ENCODE measurements at places on chromosomes 11 and 22.
A peak's percentile ranks its signal among the peaks of the same experiment; 100 is the strongest.

DNA sequence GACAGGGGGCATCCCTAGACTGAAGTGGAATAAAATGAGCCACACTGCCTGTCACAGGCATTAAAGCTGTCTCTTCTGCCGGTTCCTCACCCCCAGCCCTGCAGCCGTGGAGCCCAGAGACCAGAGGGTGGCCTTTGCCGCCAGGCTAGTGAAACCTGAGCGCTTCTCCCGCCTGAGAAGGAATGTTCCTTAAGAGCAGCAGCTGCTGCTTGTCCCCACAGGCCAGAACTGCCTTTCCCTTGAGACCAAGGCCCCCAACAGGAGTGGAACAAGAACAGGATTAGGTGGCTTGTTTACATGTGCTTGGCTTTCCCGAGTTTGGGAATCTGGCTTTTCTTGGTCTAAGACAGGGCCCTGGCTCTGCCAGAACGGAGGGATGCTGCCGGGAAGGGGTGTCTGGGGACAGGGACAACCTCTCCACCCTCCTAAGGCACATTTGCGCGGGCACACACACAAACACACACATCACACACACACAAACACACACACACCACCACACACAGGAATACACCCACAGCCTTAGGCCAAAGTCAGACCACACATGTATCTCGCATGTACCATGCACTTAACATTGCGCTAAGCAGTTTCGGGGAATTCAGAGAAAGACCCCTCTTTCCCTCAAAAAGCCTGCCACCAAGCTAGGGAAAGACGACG lies 91.8 kb downstream of the FEZ1 start:
- no peak for DNase-seq

DNA sequence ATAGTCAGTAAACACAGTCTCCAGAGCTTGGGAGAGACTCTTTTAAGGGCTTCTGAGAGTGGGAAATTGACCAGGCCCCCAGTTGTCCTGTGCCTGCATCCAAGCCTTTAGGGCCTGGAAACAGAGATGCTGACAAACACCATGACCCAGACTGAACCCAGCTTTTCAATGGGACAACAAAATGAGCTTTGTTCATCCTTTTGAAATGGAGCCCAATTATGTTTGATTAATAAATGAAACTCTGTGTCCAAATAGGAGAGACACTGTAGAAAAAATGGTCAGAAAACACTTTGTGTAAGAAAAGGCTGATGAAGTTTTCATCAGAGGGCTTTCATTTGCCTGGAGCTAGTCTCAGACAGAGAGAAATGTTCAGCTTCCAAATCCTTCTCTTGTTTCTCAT lies 146.0 kb downstream of the RRAS2 start:
- peak; percentile 27 for DNase-seq

DNA sequence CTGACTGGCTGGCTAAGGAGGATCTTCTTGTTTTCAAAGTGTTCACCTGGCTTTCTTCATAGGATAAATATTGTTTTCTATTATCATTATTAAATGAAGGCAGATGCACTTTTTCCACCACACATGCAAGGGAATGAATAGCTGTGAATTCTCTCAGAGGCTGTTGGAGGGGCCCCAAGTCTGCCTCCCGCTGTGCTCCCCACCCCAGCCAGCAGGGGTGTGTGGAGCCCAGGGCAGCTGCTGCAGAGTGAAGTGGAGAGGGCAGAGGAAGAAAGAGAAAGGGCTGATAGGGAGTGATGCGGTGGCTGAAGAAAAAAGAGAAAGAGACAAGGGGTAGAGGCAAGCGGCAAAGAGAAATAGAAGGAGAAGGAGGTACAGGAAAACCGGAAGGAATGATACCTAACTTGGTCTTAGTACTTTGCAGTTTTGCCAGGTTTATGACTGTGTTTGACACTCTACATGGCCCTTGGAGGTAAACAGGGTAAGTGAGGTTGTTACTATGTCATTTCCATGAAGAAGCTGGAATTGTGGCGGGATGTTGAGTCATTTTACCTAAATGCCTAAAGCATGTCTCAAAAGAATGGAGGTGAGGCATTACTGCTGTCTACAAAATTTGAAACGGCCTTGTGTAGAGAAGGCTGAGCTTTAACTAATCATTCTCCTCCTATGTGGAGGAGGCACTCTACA lies 145.7 kb upstream of the B3GAT1 start:
- no peak for DNase-seq

DNA sequence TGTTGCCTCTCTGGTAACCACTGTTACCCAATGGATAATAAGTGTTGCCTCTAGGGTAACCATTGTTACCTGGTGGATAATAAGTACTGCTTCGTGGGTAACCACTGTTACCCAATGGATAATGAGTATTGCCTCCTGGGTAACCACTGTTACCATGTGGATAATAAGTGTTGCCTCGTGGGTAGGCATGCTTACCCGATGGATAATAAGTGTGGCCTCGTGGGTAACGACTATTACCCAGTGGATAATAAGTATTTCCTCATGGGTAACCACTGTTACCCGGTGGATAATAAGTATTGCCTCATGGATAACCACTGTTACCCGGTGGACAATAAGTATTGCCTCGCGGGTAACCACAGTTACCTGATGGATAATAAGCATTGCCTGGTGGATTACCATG lies 13.8 kb upstream of the NXPE4 start:
- DNase-seq = no peak

- no peak for DNase-seq
These were observed 23.8 kb downstream of the TRMU start for GRCh38 chr22:46359362-46359761.

GRCh38 chr11:60774726-60775125 lies 10.4 kb upstream of the MS4A10 start:
- no peak for DNase-seq

- DNase-seq = peak; percentile 23
These were observed 15.8 kb upstream of the SIK2 start for GRCh38 chr11:111586388-111586831.

DNA sequence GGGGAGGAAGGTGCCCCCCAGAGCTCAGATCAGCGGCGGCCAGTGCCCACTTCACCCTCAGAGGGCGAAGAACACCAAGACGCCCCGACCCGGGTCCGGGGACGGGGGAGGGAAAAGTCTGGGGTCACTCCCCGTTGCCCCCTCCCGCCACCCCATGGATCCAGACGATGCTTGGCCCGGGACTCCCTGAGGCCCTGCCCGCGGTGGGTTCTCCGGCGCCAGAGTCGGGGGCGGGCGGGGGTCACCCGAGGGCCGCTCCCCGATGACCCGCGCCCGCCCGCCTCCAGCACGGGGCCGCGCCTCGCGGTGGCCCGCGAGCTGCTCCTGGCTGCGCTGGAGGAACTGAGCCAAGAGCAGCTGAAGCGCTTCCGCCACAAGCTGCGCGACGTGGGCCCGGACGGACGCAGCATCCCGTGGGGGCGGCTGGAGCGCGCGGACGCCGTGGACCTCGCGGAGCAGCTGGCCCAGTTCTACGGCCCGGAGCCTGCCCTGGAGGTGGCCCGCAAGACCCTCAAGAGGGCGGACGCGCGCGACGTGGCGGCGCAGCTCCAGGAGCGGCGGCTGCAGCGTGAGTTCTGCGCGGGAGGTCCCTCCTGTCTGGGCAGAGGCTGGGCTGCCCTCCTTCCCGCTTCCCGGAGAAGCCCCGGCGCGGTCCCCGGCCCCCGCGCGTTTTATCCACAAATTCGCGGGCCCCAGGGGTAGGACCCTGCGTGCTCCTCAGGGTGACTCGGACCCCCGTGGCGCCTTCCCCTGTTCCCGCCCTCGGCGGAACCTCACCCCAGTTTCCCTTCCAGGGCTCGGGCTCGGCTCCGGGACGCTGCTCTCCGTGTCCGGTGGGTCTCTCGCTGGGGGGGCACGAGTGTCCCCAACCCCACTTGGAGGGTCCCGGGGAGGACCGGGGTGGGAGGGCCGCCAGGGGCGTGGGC lies 1.1 kb downstream of the NLRP6 start:
- no peak for DNase-seq

DNA sequence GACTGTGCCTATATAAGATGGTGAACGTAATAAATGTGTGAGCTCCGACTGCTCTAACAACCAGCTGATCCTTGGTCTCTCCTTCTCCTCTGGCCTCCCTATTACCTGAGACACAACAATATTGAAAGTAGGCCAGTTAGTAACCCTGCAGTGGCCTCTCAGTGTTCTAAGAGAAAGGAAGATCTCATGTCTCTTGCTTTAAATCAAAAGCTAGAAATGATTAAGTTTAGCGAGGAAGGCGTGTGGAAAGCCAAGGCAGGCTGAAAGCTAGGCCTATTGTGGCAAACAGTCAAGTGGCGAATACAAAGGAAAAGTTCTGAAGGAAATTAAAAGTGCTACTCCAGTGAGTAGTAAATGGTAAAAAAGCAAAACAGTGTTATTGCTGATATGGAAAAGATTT lies 39.5 kb downstream of the HIPK3 start:
- DNase-seq = no peak

GRCh38 chr11:47916361-47916841 lies 64.0 kb upstream of the PTPRJ start:
- no peak for DNase-seq

DNA sequence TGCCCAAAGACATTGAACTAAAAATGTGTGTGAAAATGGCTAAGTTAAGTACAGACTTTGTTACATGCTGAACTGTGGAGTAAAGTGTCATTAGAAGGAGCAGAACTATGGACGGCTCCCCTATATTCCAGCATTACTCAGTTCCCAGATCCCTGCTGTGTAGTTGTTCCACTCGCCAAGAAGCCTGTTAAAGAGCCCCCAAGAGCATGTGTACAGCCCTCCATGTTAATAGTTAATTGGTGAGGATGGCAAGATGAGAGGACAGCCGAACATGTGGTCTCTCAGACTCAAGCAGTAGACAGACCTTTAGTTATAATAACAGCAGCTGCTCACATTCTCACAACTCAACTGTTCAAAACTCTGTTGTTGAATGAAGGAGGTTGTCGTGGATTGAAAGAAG lies 127.4 kb downstream of the ELP4 start:
- no peak for DNase-seq

DNA sequence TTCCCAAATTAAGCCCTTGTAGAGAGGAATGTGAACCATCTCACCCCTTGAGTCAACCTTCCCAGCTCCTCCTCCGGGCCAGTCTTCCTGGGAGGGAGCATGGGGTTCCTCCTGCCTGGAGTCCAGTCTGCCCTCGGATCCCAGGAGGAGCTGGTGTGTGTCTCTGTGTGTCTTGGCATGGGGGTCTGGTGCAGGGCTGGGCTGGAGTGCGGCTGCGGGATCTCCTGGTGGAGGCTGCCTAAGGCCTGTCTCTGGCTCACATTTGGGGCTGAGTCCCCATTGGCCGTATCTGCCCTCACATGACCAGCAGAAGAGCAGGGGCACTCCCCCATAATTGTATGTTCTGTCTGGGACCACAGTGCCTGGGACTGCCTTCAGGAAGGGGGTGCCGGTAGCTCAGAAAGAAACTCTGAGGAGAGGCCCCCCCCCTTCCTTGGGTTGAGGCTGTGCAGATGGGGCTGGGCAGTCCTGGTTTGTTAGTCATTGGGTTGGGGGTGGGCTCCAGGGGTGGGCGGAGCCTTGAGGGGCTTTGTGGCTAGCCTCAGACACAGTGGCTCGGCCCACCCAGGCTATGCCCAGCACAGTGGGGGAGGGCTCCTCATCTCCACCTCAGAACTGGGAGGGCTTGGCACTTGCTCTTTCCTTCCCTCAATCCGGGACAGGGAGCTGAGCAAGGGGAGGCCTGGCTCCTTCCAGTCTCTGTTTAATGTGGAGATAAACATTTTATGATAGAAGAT lies 2.9 kb downstream of the C1QTNF5 start:
- no peak for DNase-seq

- no peak for DNase-seq
These were observed 16.7 kb upstream of the KCNQ1OT1 start for GRCh38 chr11:2716376-2717095.

DNA sequence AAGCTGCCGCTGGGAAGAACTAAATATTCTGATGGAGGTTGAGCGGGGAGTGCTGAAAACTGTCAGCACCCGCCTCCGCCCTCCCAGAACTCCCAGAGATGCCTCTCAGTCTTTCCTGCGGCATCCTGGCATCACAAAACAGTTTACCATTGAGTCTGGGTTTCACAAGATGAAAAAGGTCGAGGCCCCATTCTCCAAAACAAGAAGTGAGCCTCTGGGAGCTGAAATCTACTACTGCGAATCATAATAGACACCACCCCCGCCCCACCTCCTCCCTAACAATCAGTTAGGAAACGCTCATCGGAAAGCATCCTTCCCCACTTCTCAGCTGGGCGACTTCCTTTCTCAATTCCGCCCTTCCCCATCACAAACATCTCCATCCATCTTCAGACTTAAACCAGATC lies 1.0 kb downstream of the SUN2 start:
- peak; percentile 52 for DNase-seq

DNA sequence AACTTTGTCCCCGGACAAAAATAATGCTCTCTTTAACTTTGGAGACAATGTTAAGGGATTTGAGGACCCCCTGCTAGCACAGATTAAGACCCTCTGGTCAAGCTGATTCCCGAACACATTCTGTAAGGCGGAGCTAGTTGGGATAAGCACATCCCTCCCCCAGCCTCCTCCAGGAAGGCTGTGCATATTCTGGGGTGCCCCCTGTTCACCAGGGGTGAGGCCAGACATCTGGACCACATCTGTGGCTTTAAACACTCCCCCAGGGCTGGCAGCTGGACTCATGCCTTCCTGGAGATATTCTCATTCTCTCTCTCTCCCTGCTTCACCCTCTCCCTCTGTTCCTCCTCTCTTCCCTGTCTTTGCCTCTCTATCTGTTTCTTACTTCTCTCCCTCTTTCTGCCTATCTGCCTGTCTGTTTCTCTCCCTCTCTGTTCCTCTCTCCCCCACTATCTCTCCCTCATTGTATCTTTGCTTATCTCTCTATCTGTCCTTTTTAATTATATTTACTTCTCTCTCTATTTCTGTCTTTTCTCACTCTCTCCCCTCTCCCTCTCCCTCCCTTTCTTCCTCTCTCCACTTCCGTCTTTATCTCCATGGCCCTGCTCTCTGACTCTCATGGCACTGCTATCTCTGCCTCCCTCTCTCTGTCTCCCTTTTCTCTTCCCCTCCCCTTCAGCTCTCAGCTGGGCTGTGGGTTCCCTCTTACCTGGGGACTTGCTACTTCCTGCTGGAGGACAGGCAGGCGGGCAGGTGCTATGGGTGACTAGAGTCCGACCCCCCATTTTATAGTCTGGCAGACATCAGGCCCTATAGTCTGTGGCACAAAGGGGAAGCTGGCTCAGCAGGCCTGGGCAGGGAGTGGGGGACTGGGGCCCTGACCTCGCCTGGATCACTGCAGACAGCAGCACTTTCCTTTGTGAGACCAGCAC lies at the start of gene CRYBB1:
Gene CRYBB1, minus strand, starts transcription at position 757 of the 929 bp plus-strand sequence. CDS start 1,708 bp downstream, outside the sequence.
- DNase-seq = no peak

- no peak for DNase-seq
These were observed 33.6 kb upstream of the FIBIN start for GRCh38 chr11:26960281-26960680.

- DNase-seq = no peak
These were observed 802 bp downstream of the KBTBD3 start for GRCh38 chr11:106076171-106076918.

DNA sequence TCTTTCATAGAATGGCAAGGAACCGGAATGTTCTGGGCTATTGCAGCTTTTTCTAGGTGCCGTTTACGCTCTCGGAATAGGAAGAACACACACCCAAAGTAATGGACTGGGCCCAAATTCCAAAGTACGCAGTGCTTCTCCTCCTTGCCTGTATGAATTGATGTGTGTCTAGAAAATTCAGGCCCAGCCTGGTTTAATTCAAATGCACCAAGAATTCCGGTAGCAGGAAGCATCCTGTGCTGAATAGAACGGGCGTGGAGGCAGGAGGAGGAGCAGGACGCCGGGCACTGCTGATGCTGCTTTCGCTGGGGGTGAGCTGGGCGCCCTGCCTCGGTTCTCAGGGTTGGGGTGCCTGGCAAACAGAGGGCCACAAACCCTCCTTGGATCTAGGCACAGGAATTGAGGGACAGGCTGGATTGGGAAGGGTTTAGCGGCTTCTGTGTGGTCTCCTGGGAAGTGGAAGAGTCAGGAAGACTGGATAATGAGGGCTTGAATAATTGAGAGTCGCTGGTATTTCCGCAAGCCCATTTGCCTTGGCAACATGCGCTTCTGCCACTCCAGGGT lies 2.0 kb downstream of the PARVB start:
- DNase-seq = no peak

Measured in midbrain (tissue), 1 donor.